ENCODE measurements at places on chromosomes 4 and X.

DNA sequence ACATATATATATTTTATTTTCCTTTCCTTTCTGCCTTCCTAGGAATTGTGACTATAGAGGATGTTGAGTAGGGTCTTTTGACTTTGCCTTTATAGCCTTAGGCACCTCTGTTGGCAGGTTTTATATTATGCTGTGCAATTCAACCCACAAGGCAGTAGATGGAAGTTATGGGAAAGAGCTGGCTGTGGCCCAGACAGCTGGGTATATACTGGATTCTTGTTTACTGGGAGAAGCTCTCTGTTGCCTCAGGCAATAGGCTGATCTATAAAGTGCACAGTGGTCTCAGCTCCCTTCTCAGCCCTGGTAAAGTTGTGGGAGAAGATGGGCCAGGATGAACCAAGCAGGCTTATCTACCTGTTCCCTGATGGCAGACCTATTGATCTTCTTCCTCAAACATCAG is 342.0 kb downstream of the GBA3 start:
- H3K36me3 ChIP-seq, result no peaks in the 10 kb centered on the region
- H3K27me3 ChIP-seq, result no peaks in the 10 kb centered on the region
- no peak overlapping the region for H3K4me3 ChIP-seq

GRCh38 chrX:20067709-20068561 is 48.8 kb downstream of the MAP7D2 start:
- no peaks in the 10 kb centered on the region for H3K4me1 ChIP-seq
- no peak overlapping the region for H3K27ac ChIP-seq
- H3K4me3 ChIP-seq, result no peak overlapping the region
- no peaks in the 10 kb centered on the region for H3K27me3 ChIP-seq
- DNase-seq, result no peak
- H3K36me3 ChIP-seq, result no peaks in the 10 kb centered on the region

DNA sequence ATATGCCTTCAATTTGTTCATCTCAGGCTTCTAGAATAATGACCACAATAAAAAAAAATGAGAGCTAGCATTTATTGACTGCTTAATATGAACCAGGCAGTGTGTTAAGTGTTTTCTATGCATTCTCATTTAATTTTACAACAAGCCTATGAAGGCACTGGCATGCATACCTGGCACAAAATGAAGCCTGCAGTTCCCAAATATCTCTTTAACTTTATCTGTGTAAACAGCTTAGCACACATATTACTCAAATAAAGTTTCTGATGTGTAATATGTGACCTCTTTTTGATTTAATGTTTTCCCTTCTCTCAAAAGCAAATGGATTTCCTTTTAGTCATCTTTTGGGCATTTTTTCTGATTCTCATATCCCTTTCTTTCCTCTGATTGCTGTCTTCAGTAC is 671.8 kb downstream of the PCDH7 start:
- no peak overlapping the region for H3K27ac ChIP-seq
- no peaks in the 10 kb centered on the region for H3K4me1 ChIP-seq
- H3K27me3 ChIP-seq, result no peaks in the 10 kb centered on the region

DNA sequence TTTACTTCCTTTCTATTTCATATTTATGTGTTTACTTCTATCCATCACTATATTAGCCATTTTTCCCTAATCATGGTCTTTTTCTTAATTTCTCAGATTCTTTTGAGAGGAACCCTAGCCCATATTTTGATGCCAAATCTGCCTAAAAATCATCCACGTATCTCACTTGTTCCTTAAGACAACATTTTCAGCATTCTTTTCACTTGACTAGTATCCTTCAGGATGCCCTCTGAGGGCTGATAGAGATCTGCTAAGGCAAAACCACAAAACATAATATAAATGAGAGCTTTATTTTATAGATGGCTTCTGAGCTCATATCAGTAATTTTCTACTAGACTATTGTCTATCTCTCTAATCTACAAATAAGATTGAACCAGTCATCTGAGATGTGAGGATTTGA is 341.9 kb downstream of the GPM6A start:
- no peaks in the 10 kb centered on the region for H3K36me3 ChIP-seq
- H3K27me3 ChIP-seq, result no peaks in the 10 kb centered on the region
- no peak overlapping the region for H3K27ac ChIP-seq
- no peaks in the 10 kb centered on the region for H3K4me1 ChIP-seq
- DNase-seq, result no peak
- no peak overlapping the region for H3K4me3 ChIP-seq

DNA sequence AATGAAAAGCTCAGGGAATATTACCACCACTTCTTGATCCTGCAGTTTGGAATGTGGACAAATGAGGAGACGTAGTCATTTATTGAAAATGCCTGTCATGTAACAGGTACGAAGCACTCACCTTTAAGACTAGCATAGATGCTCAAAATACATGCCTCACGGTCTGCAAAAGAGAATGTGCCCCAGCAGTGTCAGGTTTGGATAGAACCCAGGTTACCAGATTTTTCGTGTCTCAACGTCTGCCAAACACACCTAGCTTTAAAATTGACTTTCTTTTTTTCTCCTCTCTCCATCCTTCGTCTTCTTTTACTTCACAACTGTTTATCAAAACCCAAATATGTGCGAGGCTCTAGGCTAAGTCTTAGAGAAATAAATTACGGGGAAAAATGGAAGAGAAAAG is 606.8 kb upstream of the ATOH1 start:
- H3K4me1 ChIP-seq, result no peaks in the 10 kb centered on the region
- H3K4me3 ChIP-seq, result no peak overlapping the region
- no peak for DNase-seq
- no peak overlapping the region for H3K27ac ChIP-seq

- H3K4me3 ChIP-seq, result peak within 1 kb of the TSS; percentile 44
- H3K36me3 ChIP-seq, result no peaks in the 10 kb centered on the region
- H3K27ac ChIP-seq, result no peak within 1 kb of the TSS
- no peaks in the 10 kb centered on the region for H3K4me1 ChIP-seq
These were observed at the start of gene SPOCK3 for GRCh38 chr4:167234316-167234881. SPOCK3 (minus strand) TSS chr4:167234494.

DNA sequence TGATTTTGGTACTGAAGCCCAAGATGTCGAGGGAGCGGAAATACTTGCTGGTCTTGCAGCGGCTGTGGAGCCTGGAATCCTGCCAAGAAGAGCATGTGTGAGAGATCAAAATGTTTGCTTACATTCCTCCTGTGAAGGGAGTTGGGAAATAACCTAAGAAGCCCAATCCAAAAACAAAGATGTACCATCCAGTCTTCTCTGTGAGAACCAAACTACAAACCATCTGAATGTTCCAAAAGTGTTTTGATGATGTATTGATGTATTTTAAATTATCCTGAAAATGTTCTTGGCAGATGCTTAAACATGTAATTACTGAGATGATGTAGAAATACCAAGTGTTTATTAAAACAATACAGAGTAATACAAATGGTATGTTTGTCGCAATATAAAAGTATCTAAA is 10.1 kb upstream of the ADH1A start:
- H3K4me1 ChIP-seq, result no peaks in the 10 kb centered on the region
- H3K4me3 ChIP-seq, result no peak overlapping the region
- peak; percentile 77 for DNase-seq
- no peaks in the 10 kb centered on the region for H3K36me3 ChIP-seq
- no peak overlapping the region for H3K27ac ChIP-seq
- no peaks in the 10 kb centered on the region for H3K27me3 ChIP-seq

DNA sequence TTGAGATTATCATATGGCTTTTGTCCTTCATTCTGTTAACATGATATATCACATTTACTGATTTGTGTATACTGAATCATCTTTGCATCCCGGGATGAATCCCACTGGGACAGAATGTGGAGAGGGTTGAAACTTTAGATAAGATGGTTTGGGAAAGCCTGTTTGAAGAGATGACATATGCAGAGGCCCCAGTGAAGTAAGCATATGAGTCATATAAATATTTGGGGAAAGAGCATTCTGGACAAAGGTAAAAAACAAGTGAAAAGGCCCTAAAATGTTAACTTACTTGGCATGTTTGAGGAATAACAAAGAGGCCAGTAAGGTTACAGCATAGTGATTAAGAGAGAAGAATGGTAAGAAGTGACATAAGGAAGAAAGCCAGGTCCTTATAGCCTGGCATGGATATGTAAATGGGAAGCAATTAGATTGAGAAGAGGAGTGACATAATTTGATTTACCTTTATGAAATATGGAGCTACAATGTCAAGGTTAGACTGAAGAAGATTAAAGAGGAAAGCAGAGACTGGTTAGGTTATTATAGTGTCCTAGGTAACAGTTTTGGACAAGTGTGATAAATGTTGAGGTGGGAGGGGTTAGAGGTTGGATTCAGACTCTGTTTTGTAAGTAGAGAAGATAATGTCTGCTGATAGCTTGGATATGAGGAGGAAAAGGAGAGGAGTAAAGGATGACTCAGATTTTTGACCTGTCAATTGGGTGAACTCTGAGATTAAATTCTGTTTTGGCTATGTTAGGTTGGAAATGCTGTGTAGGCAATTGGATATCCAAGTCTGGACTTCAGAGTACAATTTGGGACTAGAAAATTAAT is 54.6 kb upstream of the DRP2 start:
- no peak overlapping the region for H3K27ac ChIP-seq
- H3K4me1 ChIP-seq, result no peaks in the 10 kb centered on the region
- DNase-seq, result no peak
- no peak overlapping the region for H3K4me3 ChIP-seq
- no peaks in the 10 kb centered on the region for H3K36me3 ChIP-seq

DNA sequence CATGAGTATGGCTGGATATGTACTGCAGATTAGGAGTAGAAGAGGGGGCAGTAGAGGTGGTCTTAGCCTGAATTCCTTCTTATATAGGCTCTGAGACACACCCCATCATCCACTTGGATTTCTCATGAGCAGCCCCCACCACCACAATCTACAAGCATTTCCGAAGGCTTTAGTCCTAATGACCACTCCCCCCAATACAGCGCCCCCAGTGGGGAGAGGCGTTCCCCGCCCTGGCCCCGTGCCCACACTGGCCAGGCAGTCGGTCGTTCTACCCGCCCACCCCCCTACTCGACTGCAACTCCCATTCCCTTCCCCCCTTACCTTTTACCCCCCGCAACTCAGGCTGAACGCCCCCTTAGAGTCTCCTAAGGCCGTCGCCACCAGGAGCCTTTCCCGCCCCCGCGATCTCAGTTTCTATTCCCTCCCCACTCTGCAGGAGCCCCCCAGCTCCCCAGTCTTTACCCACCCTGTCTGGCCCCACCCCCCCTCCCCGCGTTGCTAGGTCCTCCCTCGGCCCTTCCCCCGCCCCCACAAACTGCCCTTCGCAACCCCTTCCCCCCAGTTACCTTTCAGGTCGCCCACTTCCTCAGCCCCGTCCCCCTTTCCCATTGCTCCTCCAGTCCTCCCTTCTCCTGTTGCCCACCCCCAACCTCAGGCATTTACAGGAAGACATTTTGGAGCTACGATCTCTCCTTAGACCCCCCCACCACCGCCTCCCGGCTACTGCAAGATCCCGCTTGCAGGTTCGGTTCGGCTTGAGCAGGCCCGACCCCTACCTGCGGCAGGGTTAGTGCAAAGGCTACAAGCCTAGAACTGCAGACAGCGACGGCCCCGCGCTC is 468 bp downstream of the ZMYM3 start:
- DNase-seq, result peak; percentile 78
- H3K4me3 ChIP-seq, result peak overlapping the region; percentile 23
- H3K27ac ChIP-seq, result peak overlapping the region; percentile 62

DNA sequence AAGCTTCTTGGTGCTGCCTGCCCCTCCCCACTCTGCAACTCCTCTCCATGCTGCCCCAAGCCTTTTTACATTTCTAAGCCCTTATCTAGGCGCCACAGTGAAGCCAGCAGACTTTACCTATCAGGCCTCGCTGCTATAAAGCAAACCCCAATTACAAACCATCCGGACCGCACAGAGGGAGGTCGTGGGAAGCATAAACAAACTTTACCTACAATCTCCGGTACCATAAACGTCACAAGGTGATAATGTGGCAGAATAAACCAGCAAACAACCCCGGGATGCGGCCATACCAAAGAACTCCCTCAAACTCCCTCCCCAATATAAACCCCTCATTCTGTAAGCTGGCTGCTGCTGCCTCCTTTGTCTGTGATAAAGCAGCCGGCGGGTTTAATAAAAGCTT is 54.0 kb upstream of the ZCCHC13 start:
- H3K4me1 ChIP-seq, result no peaks in the 10 kb centered on the region
- no peaks in the 10 kb centered on the region for H3K27me3 ChIP-seq
- H3K36me3 ChIP-seq, result no peaks in the 10 kb centered on the region
- no peak overlapping the region for H3K4me3 ChIP-seq

DNA sequence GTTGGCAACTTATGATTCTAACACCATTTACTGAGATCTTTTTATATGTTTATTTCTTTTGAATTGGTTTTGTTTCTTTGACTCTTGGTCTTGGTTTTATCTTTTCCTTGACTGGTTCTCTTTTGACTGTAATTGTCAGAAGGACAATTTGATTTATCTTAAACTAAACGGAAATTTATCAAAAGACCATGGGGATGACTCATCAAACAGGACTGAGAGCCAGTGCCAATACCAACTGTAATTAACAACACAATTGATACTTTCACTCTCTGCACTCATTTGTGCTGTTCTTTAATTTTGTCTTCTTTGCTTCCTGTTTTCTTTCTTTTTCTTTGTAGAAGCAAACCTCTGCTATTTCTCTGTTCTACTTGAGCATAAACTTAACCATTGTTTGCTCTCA is 776.8 kb downstream of the CCSER1 start:
- no peaks in the 10 kb centered on the region for H3K36me3 ChIP-seq
- no peak overlapping the region for H3K4me3 ChIP-seq
- no peaks in the 10 kb centered on the region for H3K4me1 ChIP-seq
- H3K27ac ChIP-seq, result no peak overlapping the region

DNA sequence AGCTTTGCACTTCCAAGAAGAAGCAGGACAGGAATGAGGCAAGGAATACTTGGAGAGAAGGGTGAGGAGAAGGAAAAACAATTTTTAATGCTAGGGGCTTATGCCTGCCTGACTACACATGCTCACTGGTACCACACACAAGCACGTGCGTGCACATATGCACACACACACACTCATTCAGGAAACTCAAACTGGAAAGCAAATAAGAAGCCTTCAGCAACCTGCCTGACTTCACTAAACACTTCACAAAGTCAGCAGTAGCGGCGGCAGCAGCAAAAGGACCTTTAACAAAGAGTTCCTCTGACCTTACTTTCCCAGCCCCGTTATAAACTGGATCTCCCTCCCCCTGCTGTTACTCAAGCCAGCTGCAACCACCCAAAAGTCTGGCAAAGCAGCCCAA is 3.3 kb downstream of the ZDHHC9 start:
- no peak overlapping the region for H3K4me3 ChIP-seq
- no peaks in the 10 kb centered on the region for H3K36me3 ChIP-seq
- H3K27ac ChIP-seq, result no peak overlapping the region
- DNase-seq, result no peak
- H3K4me1 ChIP-seq, result peaks cover 3% of the 10 kb centered on the region

DNA sequence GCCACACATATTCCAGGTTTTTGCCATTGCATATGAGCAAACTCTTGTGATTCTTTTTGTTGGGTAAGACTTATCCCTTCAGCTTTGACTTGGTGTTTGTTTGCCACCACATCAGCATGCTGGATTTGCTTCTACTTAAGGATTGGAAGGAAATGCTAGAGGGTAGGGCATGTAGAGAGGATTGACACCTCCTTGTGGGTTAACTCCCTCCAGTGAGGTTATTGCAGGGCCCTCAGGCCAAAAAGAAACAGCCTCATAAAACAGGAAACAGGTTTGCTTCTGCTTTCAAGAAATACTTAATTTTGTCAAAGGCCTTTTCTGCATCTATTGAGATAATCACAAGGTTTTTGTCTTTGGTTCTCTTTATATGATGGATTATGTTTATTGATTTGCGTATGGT is 15.2 kb upstream of the INPP4B start:
- H3K4me1 ChIP-seq, result no peaks in the 10 kb centered on the region
- no peaks in the 10 kb centered on the region for H3K36me3 ChIP-seq
- H3K27ac ChIP-seq, result no peak overlapping the region
- no peaks in the 10 kb centered on the region for H3K27me3 ChIP-seq
